Calu3 (cell line): ENCODE measurements at places on chromosomes 12 and 14. TPM values are rescaled to one million over a fixed set of nuclear protein-coding genes. Genes with fewer than 3 reads are reported as not detected.

DNA sequence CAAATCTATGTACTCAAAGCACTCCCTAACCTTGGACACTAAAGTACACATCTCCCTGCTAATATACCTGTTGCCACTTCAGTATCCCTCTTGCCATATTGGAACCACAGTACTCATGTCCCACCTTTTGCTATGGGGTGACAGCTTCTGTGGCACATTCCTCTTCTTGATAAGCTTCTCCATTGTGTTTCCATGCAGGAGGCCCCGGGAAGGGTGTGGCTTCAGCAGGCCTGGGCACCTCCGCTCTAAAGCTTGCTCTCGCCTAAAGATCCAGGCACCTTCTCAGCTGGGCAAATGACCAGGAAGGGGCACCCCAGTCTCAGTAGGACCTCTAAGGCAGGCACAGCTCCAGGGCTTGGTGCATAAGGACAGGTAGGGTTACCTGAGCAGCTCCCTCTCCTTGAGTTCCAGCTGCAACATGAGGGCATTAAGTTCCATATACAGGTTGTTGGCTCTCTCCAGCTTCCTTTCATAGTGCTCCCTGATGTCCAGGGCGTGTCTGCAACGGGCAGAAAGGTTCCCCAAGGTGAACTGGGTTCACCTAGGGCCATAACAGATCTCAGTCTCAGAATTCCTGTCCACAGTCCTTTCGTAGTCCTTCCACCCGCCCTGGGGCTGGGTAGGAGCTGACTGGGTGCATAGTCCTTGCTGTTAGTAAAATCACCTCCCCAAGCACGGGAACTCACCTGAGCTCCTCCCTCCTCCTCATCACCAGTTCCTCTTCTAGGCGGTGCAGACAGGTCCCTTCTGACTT, 15.9 kb downstream of the MAP3K12 start:
- DNase-seq: no peak

DNA sequence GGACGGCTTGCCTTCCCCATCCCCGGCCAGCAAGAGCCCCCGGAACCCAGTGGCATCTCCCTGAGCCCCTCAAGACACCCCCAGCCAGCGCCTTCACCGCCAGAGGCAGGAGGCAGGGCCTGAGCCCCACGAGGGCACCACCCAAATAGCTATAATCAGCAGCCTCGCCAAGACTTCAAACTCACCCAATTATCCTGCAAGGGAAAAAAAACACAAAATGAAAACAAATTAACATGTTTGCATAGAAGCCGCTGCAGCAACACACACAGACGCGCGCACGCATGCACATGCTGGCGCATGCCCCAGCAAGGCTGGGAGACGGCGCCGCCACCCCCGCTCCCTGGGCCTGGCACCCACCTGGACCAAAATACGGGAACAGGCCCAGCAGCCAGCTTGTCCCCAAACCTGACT, 15.8 kb downstream of the FAM222A start:
- DNase-seq: no peak

GRCh38 chr12:118185602-118186397, 49.9 kb downstream of the PEBP1 start:
- DNase-seq: peak; percentile 22

The CPNE6 gene
- not detected in 2 replicates for total RNA-seq

The TSHR gene
- not detected in 2 replicates for total RNA-seq

The KLRG1 gene
- 0.38 and 0.66 TPM in 2 replicates for total RNA-seq

The MYF6 gene
- total RNA-seq: not detected in 2 replicates
